Stimulated activated CD8-positive, alpha-beta memory T cell treated with anti-CD3 and anti-CD28 coated beads, Interleukin-4, amount 100 ng/mL, for 1 hour (primary cell): ENCODE measurements at places on chromosomes 1 and 21.
A peak's percentile ranks its signal among the peaks of the same experiment; 100 is the strongest.

GRCh38 chr1:159196543-159196942 is 8.1 kb upstream of the ACKR1 start:
- no peak for DNase-seq

- no peak for DNase-seq
These were observed 35.8 kb downstream of the EPHX1 start for GRCh38 chr1:225845571-225846259.

DNA sequence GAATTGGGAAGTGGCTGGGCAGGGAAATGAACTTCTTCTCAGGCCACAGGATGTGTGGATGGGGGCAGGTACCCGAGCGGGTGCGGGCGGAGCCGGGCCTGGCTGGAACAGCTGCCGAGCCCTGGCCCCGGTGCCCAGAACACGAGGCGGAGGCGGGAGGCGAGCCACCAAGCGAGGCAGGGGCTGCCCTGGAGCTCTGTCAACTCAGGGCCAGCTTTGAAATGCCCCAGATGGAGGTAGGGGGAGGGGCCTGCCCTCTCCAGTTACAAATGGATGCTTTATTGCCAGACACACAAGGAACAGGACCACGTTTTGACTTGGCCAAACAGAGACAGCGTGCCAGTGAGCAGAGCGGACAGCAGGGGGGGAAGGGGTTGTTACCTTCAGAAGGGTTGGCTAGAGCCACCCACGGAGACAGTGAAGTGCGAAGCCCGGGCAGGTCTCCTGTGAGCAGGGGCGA is 240.4 kb downstream of the SDCCAG8 start:
- no peak for DNase-seq

DNA sequence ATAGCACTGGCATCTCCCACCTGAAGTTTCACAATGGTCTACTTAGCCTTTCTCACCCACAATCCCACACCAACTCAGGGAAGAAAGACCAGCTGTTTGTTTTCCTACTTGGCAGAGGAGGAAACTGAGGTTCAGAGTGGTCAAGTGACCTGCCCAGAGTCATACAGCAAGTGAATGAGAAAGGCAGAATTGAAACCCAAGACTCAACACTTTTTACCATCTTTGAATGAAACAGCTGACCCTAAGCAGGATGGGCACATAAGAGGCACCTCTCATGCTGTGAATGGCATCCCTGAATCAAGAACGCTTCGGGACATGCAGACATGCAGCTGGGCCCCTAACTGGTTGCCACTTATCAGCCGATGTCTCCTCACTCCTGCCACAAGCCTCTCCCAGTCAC is 193.8 kb downstream of the HIVEP3 start:
- DNase-seq = no peak

GRCh38 chr1:153560771-153561465 is 4.7 kb downstream of the S100A2 start:
- no peak for DNase-seq

DNA sequence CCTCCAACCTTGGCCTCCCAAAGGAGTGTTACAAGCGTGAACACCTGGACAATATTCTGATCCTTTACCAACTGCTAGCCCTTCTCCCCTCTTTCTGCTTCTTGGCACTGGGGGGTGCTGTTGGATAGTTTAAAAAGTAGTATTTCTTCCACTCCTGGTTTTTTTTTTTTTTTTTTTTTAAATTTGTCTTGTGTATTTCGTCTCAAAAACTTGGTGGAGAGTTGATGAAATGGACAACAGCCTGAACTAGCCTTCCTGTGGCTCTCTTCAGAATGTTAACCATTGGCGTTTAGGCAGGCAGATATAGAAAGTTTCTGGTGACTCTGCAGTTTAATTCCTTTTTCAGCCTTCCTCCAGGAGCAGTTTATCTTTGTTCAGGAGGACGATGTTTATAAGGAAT is 69.7 kb upstream of the USP24 start:
- no peak for DNase-seq

- DNase-seq = no peak
These were observed 38.1 kb upstream of the A3GALT2 start for GRCh38 chr1:33358795-33359503.

- no peak for DNase-seq
These were observed 1.1 kb downstream of the MPZL1 start for GRCh38 chr1:167722870-167723251.

DNA sequence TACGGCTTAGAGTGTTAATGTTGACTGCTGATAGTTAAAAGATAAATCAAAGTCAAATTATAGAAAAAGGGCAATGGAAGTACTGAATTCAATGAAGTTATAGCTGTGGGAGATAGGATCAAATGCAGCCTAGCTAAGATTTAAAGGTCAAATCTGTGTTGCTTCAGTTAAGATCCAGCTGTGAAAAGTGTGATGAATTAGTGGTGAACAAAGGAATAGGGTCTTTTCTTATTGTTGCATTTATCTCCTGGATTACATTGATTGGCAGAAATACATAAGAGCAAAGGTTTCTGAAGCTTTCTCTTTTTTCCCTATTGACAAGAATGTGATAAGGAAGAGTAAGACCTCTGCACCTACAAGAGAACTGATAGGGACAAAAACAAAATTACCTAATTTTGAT is 1234.6 kb upstream of the ADGRL2 start:
- DNase-seq = no peak

GRCh38 chr1:95384567-95384966 is 150.6 kb downstream of the RWDD3 start:
- DNase-seq = no peak

DNA sequence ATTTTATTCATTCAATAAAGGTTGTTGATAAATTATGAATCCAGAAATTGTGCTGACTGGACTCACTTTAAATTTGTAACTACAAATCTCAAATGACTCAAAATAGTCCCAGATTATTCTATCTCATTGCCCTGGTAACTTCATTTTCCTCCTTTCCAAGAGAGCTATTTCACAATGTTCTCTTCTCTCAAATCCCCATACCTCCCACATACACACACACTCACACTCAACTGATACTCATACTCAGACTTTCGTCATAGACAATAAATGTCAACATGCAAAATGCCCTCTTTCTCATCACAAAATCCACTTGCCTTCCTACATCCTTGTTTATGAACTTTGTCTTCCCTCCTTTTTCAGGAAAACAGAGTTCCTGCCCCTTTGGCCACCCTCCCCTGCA is 33.3 kb downstream of the EXTL2 start:
- no peak for DNase-seq

DNA sequence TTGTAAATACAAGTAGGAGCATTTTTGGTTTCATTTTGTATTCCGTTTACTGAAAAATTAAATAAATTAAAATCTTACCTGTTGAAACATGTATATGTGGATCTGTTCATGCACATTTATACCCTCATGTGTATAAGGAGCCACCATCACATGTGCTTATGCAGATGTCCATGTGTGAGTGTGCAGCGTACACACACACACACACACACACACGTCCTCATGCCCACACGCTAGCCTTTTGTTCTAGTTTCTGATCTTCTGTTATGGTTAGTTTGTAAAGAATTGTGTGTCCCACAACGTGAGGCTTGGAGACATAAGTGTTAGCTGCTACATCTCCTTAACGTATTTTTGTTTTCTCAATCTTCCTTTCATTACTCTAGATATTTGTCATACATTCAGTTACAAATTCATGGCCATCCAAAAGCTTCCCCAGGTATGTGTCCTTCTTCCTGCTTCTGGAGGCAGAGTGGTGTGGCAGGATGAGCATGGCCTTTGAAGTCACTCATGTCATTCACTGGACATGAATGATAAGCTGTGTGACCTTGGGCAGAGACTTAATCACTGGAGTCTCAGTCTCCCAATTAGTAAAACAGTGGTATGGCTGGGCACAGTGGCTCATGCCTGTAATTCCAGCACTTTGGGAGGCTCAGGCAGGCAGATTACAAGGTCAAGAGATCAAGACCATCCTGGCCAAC is 54.6 kb downstream of the TENT5C start:
- no peak for DNase-seq

- DNase-seq = no peak
These were observed 29.2 kb upstream of the LRRC3 start for GRCh38 chr21:44425895-44426662.

DNA sequence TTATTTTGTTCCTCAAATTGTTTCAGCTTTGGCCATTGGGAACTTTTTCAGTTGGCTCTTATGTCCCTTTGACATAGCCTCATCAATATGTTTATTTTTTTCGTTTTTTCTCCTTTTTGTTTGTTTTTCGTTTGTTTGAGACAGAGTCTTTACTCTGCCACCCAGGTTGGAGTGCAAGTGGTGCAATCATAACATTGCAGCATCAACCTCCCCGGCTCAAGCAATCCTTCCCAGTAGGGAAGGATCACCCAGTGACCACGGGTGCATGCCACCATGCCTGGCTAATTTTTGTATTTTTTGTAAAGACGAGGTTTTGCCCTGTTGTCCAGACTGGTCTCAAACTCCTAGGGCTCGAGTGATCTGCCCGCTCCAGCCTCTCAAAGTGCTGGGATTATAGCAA is 8.1 kb downstream of the POLR3GL start:
- no peak for DNase-seq

DNA sequence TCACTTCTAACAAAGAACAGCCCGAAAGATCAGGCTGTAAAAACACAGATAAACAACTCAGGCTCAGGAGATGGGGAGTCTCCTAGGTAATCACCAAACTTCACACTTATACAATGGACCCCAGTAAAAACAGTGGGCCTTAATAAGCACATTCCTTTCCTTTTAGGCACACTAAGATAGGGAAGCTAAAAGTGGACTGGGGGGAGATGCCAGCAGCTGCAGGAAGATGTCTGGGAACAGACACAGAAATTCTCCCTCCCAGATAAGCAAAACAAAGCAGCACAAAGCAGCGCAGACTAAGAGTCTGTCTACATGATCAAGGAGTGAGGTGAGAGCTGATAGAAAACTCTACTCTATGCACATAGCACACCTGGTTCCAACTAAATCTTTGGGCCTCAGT is 29.0 kb upstream of the CTBS start:
- no peak for DNase-seq

DNA sequence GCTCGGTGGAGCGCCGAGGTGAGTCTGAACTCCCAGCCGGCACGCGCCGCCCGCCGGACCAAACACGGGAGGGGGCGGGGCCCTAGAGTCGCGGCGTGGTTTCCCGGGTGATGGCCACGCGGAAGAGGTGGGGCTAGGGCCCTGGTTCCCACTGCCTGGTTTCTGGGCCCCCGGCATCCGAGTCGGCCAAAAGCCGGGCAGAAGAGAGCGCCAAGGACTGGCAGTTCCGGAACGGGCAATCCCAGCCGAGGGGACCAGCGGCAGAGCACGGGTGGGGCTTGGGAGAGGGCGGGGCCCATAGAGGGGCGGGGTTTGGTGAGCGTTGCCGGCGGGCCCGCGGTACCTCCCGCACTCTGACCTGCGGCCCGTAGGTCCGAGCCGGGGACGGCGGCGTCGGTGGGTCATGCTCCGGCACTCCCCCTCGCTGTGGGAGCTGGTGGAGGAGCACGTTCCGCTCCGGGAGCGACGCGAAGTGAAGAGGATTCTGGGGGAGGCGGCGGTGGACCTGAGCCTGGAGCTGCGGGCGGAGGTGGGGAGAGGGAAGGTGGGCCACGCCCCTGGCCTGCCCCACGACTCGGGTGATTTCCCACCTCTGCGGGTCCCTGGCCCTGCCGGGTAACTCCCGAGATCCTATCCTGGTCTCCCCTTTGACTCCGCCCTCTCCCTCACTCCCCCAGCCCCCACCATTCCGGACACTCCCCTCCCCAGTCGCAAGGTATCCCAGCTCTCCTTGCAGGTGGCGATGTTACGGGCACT is at the start of gene CCDC24:
Gene CCDC24, plus strand, starts transcription at position 124 of the 756 bp plus-strand sequence. Its CDS starts 280 bp downstream, at position 404.
- peak; percentile 19 for DNase-seq

DNA sequence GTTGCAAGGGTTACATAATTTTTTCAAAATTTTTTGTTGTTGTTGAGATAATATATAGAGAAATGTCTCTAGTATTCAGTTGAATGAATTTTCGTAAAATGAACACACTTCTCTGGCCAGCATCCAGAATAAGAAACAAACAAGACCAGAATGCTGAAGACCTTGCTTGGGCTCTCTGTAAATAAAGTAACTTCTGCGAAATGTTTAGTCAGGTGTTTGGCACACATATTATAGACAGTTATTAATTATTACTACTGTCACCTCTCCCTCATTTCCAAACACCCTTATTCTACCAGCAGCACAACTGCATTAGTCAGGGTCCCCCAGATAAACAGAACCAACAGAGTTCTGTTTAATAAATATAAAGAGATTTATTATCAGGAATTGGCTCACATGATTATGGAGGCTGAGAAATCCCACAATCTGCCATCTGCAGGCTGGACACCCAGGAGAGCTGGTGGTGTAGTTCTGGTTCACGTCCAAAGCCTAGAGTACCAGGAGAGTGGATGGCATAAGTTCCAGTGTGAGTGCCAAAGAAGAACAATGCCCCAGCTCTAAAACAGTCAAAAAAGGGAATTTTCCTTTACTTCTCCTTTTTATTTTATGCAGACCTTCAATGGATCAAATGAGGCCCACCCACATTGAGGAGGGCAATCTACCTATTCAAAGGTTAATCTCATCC is 44.1 kb upstream of the KCND3 start:
- DNase-seq = no peak

- no peak for DNase-seq
These were observed 22.7 kb downstream of the SLX9 start for GRCh38 chr21:44962403-44962966.

DNA sequence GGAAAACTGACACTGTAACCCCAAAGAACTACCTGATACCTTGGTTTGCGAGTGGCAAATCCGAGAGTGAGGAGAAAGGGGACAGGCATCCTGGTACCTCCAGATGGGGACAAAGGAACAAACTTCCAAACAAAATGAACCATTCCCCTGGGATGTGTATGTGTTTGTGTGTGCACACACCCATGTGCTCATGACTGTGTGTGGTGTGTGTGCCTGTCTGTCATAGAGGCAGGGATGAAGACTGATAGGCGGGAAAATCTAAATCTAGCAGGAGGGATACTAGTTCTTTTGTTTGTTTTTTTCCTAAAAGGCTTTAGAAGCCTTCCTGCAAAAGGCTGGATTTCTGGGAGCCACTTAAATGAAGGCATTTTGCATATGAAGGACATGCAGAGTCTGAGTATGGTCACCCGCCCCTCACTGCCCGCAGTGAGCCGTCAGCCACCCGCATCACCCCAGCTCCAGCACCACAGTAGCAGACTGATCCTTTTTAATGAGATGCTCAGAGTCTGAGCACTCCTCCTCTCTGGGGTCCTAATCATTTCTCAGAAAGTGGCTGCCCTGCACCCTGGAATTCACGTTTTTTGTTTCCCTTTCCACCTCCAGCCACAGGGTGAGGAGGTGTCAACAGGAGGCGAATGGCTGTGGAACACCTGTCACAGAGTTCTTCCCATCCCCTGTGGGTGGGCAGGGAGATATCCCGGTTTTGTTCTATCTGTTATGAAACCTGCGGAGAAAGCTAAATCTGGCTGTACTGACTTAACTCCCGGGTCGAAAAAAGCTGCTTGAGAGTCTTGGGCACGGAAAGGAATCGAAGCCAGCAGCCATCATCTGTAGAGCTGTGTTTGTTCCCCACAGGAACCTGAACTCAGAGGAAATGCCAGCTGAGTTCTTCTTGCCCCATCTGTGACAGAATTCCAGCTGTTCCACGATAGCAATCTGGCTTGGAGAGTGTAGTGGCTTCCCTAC is 34.9 kb downstream of the UTP25 start:
- DNase-seq = no peak

- DNase-seq = no peak
These were observed 372.6 kb downstream of the RPS6KC1 start for GRCh38 chr1:213423605-213424004.
